ENCODE measurements at places on chromosomes 3 and 15.

DNA sequence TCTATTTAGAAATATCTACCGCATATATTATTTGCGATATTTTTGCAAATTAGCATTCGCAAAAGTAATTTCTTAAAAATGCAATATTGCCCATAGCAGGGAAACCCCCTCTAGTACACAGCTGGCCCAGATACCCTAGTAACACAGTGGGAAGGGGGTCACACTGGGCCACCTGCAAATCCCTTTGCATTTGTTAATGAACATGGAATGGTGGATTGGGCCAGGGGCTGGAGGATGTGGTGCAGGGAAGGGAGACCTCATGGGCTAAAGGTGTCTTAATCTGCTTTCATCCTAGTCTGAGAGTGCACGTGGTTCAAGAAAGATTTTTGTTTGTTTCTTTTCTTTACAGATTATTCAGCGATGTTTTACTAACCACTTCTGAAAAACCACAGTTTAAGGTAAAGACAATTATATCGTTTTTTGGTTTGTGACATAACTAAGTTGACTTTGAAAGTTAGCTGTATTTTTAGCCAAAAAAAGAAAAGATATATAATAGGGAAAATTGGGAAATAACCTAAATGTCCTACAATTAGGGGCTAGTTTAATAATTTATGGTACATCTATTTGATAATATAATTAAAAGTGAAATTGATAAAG is 30.0 kb downstream of the PDHB start:
- DNase-seq = no peak

- no peak for DNase-seq
Measured at GRCh38 chr3:184050217-184050847, 2.5 kb upstream of the HTR3C start.

DNA sequence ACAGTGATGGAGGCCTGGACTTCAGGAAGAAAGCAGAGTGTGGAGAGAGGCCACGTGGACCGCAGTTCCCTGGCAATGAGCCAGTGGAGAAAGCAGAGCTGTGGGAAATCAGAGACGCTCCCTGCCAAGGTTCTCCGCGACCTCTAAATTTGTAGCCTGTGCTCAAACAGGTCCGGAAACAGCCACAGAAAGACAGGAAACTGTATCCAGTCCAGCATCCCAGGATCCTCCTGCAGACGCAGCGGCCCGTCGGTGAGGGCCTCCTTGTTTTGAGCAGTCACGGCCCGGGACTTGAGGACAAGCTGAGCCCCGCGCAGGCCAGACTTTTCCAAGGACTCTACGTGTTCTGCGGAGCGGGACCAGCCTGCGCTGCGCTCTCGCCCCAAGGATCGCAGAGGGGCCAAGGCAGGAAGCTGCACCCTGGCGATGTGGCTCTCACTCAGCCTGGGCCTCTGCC is 22.3 kb downstream of the RPSA start:
- no peak for DNase-seq

DNA sequence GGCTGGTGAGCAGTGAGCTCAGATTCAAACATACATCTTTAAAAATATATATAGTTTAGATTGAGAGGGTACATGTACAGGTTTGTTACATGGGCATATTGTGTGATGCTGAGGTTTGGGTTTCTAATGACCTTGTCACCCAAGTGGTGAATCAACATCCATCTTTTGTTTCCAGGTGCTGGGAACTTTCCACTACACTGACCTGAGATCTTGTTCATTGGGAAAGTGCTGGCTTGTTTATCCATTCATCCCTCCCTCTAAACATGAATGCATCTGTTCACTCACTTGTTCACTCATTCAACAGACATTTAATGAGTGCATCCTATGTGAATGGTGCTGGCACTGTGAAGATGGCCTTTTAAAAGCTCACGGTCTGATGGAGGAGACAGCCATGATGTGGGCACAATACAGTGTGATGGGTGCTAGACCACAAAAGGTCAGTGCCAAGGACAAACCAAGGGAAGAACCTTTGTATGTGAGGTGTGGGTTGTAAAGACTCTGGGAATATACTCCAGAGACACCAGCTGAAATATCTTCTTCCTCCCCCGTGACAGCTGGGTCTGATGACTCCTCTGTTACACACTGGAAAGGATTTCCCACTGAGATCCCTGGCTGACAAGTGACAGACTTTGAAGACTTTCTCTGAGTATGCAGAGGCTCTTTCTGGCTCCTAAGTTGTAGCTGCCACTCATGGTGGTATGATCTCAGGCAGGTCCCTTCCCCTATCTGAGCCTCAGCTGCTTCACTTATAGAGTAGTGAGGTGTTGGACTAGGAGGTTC is 16.2 kb upstream of the ITGA11 start:
- DNase-seq = no peak

DNA sequence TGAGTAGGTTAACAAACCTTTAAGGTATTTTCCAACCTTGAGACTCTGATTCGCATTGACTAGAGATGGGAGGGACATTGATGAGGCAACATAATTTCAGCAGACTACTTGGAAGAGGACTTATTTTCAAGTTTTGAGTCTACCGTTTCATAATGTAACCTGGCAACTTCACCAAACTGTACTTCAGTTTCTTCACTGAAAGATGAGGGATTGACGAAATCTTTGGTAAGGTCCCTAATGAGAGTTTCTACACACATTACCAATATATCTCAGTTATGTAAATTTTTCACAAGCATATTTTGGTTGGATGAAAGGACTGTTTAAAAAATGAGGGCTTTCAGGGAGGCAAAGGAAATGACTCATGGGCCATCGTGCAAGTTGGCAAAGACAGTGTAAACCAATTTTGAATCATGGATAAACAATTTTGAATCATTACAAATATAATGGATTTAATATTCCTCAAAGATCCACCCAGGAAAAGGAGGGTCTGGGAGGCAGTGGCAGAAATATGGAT is 28.7 kb upstream of the SEMA6D start:
- no peak for DNase-seq

GRCh38 chr3:142287866-142288638 is 62.7 kb upstream of the GK5 start:
- no peak for DNase-seq

- DNase-seq = no peak
Measured at GRCh38 chr15:55587321-55588069, 650 bp downstream of the PYGO1 start.

- DNase-seq = no peak
Measured at GRCh38 chr15:35071106-35071505, 14.0 kb downstream of the NANOGP8 start.

All from DMS79 (cell line).